ENCODE measurements at places on chromosomes 6 and 20.

DNA sequence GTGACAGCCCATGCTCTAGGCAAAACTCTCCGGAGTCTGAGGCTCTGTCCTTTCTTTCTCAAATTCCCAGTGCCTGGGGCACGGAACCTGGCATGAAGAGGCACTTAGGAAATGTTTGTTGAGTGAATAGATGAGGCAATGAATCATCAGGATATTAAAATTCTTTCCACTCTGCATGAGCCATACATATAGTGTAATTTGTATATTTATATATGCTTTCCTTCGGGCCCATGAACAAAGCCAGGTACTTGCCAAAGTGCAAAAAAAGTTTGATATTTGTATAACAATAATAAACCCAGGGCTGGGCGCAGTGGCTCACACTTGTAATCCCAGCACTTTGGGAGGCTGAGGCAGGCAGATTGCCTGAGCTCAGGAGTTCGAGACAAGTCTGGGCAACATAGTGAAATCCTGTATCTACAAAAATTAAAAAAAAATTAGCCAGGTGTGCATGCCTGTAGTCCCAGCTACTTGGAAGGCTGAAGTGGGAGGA lies 212.3 kb upstream of the ZNF217 start:
- DNase-seq = no peak

DNA sequence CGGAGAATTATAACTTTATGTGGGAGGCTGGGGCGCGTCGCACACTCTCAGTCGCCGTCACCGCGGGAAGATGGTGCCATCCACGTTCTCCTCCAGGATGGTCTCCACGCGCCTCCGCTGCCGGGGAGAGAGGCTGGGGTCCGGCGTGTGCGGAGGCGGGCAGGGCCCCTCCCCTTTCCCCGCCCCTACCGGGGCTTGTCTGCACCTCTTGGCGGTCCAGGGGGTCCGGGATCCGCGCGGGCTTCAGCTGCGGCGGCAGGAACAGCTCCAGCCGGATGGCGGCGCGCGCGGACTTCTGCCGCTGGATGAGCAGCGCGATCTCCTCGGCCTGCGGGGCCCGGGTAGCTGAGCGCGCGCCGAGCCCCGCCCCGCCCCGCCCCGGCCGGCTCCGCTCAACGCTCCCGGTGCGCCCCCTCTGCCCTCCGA lies 807 bp downstream of the LKAAEAR1 start:
- peak; percentile 62 for DNase-seq

DNA sequence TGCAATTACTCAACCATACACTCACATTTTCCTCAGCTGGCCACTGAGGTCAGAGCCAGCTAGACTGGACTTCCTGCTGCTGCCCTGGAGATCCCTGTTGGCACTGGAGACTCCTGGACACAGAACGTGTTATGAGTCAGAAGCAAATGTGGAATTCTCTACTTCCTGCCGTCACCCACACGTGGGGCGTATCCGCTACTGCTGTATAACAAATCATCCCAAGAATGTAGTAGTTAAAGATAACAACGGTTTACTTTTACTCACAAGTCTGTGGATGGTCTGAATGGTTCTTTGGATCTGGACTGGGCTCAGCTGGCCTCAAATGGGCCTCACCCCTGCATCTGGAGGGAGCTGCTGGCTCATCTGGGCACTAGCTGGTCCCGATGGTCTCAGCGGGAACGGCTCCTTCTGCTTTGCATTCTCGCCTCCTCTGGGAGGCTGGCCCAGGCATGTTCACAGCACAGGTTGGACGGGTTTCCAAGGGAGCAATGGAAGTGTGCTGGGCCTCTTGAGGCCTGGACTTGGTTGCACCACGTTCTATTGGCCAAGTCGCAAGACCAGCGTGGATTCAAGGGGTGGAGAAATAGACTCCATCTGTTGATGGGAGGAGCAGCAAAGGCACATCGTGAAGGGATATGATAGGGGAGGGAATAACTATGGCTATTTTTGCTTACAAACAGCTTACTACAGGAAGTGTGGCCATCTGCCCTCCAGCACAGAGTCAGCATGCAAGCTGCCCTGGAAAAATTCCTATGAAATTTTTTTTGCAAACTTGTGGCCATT lies 118.5 kb downstream of the SNX5 start:
- DNase-seq = no peak

- no peak for DNase-seq
Observed at GRCh38 chr20:38170826-38171674, 6.0 kb upstream of the TGM2 start.

- DNase-seq = no peak
Observed at GRCh38 chr20:10448270-10449156, 13.4 kb downstream of the SLX4IP start.

Data from D721Med (cell line).